Neural crest cell (in vitro differentiated cells): ENCODE measurements at places on chromosomes 1 and 21. TPM values are rescaled to one million over a fixed set of nuclear protein-coding genes. Genes with fewer than 3 reads are reported as not detected.

DNA sequence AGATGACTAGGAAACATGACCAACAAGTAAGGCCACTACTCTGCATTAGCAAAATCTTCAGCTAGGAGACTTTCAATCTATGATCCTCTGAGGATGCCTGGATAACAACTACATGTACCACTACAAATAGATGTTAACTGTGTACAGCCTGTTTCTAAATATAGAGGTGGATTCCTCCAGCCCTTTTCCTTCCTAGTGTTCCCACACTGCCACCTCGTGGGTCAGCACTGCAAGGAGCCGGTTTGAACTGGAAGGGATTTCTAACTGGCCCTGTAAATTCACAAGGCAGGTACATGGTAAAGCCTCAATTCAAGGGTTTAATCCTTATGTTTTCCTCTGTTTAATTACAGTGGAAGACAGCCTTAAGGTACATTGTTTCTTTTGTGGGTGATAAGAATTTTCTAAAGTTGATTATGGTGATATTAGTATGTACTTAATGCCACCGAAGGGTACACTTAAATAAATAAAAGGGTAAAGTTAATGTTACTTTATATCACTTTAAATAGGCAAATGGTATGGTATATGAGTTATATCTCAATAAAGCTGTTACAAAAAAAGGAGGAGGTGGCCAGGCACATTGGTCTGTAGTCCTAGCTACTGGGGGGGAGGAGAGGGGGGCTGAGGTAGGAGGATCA, 14.4 kb downstream of the SMYD3 start:
- DNase-seq = peak; percentile 62

The AGT gene
- 0.16 and 0.26 TPM in 2 replicates for total RNA-seq

GRCh38 chr1:56676571-56677035, 31.5 kb downstream of the PRKAA2 start:
- no peak for DNase-seq

The KCNH1 gene
- 0.21 TPM in 1 of 2 replicates, not detected in the other for total RNA-seq

The NPHS2 gene
- total RNA-seq = not detected in 2 replicates

DNA sequence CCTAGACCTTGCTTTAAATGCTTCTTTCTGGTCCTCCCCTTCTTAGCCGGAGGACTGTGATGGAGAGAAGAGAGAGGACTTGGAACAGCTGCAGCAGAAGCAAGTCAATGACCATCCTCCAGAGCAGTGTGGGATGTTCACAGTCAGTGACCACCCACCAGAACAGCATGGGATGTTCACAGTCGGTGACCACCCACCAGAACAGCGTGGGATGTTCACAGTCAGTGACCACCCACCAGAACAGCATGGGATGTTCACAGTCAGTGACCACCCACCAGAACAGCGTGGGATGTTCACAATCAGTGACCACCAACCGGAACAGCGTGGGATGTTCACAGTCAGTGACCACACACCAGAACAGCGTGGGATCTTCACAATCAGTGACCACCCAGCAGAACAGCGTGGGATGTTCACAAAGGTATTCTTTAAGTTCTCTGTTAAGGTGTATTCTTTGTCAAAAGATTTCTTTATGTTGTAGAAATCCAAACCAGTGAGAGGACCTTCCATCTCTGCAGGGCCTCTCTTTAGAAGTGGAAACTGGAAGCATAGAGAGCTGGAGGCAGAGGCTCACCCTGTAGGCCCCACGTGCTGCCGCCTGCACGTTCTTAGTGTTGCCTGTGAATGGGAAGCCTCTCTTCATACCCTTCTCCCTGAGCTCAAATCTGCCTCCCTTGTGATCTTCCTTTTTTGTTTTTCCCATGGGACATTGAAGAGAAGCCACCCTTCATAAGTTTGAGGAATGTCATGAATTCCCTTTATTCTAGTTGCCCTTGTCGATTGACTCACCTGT, 10.6 kb downstream of the PCNT start:
- DNase-seq = no peak

The AGMAT gene
- 1.2 and 1.4 TPM in 2 replicates for total RNA-seq

- no peak for DNase-seq
Measured at GRCh38 chr1:8259498-8260290, 58.2 kb upstream of the SLC45A1 start.

DNA sequence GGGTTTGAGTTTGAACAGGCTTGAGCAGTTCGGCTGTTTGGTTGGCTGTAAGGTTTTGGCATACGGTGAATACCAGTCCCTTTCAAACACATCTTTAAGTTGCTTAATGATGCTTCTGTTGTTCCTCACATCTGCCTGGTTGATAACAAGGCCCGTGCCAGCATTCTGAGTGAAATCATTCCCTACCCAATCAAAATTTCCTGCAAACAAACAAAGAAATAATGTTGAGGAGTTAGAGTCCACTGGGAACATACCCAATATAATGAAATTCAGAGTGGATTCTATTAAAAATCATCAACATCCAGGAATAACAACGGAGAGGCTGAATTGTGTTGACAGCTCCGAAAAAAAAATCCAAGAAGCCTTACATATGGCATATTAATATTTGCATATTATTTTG, 91.0 kb upstream of the MAP1LC3C start:
- DNase-seq = no peak

The KIF2C gene
- 88.7 and 92.7 TPM in 2 replicates for total RNA-seq

- DNase-seq = no peak
Measured at GRCh38 chr1:236854605-236854983, 59.5 kb downstream of the MTR start.

DNA sequence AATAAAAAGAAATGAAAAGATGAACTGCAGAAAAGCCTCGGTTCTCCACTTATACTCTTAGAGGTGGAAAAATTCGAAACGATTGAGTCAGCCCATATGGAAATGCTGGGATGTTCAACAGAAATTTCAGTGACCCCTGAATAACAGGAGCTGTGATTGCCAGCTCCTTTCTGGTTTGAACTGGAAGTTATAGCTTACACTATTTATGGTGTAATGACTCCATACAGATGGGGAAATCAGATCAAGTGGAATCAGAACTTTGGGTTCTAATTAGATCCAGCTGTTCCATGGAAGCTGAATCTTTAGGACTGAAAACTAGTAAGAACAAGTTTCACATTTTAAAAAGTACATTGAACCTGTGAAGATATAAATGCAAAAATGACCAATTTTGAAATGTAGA, 569.3 kb upstream of the ZRANB2 start:
- no peak for DNase-seq

DNA sequence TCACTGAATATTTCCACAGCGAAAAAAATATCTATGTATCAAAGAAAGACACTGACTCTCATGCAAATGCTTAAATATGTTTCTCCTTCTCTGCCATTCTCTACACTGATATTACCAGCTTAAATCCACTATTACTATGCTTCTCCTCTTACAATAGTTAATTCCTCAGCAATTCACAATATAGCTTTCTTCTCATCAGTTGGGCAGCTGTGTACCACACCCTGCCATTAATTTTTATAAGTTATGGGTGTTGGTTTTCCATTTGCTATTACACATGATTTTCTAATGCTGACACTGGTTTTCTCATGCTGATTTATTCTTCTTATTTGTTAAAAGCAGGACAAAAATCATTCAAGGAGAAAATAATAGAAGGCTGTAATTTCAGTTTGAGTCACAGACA, 251.8 kb downstream of the TBX15 start:
- no peak for DNase-seq

- DNase-seq = no peak
Measured at GRCh38 chr21:42321231-42321630, 6.0 kb upstream of the TFF3 start.

GRCh38 chr1:246043556-246043955, 463.5 kb downstream of the SMYD3 start:
- no peak for DNase-seq

GRCh38 chr1:230808281-230808872, 59.9 kb downstream of the C1orf198 start:
- no peak for DNase-seq
